Pulmonary artery endothelial cell (primary cell): ENCODE measurements at places on chromosomes 2 and 18.

DNA sequence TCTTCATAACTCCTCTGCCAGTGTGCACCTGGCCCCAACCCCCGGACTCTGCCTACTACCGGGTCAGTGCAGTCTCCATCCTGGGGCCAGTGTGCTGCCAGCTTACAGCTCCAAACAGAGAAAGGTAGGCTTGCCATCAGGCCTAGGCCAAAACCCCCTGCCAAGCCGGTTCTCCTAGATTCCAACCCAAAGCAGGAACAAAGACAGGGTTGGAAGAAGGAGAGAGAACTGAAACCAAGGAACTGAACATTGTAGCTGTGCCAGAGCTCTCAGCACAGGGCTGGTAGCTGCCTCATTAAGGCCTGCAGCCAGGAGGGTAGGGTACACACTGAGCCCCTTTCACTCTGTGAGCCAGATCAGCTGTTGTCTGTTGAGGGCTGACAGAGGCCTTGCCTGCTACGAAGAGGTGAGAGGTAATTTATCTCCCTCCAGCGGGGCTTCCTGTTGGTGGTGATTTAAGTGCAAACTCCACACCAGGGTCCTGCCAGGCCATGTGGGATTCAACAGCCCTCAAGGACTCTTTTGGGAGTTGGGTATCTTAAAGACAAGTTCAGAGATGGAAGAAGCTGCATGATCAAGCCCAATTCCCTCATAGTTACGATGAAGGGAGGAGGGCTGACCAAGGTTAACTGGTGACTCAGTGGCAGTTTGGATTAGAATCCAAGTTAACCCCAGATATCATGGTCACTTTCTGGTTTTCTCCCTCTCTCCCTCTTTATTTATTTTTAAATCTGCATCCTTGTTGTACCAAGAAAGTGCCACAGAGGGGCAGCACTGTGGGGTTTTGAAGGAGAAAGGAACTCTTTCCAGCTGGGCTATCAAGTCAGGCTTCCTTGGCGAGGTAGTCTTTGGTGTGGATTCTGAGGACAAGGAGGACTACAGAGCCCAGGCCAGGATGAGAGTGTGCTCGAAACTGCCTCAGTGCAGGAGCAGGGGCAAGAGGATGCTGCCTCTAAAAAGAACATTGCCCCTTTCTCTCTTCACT, 48.1 kb downstream of the CYRIA start:
- no peak for DNase-seq

DNA sequence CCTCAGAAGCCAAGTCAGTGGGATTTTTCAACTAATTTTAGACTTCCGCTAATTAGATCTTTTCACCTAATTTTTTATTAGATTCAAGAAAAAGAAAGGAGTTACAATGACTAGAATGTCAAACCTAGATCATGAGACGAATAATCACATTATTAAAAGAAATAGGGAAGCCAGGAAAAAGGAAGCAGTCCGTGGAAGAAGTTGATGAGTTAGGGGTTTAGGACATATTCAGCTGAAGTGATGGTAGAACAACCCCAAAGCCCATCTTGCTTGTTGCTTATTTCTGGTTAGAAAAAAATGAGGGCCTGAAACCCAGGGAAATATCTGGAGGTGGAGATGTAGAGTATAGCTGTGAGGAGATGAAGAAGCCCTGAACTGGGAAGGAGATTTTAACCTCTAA, 8.0 kb downstream of the KLF7 start:
- DNase-seq: no peak

DNA sequence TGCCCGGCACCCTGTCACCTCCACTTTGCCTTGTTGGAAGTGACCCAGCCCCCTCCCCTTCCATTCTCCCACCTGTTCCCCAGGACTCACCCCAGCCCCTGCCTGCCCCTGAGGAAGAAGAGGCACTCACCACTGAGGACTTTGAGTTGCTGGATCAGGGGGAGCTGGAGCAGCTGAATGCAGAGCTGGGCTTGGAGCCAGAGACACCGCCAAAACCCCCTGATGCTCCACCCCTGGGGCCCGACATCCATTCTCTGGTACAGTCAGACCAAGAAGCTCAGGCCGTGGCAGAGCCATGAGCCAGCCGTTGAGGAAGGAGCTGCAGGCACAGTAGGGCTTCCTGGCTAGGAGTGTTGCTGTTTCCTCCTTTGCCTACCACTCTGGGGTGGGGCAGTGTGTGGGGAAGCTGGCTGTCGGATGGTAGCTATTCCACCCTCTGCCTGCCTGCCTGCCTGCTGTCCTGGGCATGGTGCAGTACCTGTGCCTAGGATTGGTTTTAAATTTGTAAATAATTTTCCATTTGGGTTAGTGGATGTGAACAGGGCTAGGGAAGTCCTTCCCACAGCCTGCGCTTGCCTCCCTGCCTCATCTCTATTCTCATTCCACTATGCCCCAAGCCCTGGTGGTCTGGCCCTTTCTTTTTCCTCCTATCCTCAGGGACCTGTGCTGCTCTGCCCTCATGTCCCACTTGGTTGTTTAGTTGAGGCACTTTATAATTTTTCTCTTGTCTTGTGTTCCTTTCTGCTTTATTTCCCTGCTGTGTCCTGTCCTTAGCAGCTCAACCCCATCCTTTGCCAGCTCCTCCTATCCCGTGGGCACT, 4.5 kb downstream of the RETREG2 start:
- no peak for DNase-seq

DNA sequence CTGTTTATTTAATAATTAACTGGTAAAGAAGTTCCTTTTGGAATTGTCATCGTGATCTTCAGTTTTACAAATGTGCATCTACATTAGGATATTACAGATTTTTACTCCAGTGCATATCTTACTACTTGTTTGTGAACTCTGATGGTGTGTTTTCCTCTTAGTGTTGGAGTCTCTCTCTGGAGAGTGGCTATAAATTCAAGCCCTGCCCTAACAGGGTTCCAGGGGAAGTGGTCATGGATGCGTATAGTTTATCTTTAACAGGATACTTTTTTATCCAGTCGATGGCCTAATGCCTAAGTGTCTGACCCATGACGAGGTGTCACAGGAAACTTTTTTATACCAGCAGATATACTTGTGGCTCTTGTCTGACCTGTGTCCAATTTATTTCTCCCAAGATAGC, 75.4 kb downstream of the CHN1 start:
- no peak for DNase-seq

DNA sequence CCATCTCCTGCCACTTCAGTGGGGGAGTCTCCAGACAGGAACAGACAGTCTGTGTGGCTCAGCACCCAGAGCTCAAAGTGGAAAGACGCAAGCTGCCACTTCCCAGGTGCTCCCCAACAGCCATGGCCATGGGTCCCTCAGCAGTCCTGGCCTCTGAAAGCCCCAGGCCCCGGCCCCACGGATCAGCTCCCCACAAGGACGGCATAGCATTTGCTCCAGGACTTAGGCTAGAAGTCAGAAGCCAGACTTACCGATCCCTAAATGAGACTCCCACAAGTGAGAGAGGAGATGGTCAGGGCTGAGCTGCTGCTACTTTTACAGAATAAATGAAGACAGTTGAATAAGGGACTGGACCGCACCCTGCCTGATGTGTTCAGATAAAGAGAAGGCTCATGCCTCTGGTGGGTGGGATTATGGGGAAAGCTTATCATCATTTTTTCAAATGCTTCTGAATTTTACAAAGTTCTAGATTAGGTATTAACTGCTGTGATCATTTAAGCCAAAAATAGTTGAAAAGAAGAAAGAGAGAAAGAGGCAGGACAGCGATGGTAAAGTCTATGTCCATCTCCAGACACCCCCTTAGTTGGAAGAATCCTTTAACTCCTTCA, 50.5 kb downstream of the ADD2 start:
- no peak for DNase-seq
